Hindlimb muscle (tissue), 1 donor: ENCODE measurements at places on chromosomes 1 and 21. TPM values are rescaled to one million over a fixed set of nuclear protein-coding genes. Genes with fewer than 3 reads are reported as not detected.

The LRRC53 gene
- not detected for polyA plus RNA-seq

The DEGS1 gene
- polyA plus RNA-seq = 42.3 TPM

DNA sequence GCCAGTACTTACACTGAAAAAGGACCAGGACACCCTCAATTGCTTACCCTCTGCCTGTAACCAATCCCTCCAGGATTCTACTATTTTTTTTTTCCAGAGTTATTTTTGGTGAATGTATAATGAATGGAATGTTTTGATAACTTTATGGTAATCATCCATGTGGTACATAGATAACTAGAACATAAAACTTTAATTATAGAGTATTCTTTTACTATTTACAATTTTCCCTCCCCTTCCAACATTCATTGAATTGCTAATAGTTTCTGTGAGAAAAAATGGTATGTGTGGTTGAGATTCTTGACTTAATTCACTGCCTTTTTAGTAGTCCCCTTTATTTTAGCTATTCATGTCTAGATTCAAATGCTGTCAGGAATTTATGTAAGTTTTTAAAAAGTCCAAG lies 164.6 kb downstream of the CYYR1 start:
- no peak for DNase-seq

DNA sequence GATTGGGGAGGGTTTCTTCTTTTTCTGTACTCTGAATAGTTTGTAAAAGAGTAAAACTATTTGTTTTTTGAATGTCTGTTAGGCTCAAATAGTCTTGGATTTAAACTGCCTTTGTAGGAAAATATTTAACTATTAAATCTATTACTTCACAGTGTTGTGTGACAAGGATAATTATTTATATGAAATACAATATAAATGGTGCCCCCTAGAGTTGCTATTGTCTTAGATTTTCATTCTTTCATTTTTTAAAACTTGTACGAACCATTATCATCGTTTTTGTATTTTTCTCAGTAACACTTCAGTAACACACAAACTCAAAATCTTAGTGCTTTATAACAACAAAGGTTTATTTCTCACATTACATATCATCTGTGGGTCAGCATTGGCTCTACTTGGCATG lies 37.4 kb downstream of the C1orf185 start:
- DNase-seq = no peak

DNA sequence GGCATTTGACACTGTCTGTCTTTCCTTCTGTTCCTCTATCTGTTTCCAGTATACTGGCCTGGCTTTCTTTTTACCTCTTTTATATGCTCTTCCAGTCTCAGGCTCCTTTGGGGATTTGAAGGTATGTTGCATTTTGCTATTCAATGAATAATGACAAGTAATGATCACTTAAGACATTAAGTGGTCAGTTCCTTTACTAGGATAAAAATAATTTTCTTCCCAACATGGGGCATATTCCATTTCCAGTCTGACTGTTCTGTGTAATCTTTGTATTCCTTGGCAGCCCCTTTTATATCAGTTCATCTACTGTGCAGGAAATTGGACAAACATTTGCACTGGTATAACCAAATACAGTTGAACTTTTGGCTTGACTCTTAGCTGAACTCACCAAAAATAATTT lies 15.6 kb downstream of the METTL18 start:
- no peak for DNase-seq
